ENCODE measurements at places on chromosomes 7 and 10. TPM values are rescaled to one million over a fixed set of nuclear protein-coding genes. Genes with fewer than 3 reads are reported as not detected.

DNA sequence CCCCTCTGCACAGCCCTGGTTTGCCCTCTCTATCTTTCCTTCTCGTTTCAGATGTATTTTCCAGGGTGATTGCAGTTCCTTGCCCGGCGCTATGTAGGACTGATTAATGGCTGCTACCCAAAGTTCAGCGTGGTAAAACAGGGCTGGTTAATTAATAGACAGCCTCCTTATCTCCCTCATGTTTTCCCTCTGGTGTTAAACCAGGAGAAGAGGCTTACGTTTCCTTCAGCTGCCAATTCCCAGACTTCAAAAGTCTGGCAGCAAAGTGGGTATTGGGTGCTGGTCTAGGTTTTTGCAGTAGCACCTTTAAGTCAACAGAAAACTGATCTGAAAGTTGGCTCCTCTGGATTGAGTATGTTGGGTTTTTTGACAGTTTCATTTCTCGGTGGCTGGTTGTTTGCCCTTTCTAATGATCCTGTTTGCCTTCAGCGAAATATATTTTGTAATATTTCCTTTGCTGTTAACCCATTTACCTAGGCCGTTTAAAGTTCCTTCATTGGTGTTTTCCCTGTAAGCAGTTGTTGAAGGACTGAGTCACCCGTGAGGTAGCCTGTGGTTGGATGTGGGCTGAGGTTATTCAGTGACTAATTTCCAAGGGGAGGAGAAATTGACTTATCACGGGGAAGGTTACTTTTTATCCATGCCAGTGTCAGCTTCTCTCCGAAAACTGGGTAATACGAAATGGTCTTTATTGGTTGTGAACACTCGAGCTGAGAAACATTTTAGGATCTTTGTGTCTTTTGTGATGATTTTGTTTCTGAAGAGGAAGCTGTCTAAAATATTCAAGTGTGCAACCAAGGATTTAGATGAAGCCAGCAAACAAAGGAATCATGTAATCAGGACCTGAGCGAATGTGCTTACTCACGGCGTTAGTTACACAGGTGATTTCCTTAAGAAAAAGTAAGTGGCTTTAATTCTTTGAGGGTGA lies 257.2 kb downstream of the KIAA1217 start:
- peak; percentile 79 for DNase-seq

GRCh38 chr10:101892782-101893391 lies 49.3 kb upstream of the KCNIP2 start:
- DNase-seq, result no peak

DNA sequence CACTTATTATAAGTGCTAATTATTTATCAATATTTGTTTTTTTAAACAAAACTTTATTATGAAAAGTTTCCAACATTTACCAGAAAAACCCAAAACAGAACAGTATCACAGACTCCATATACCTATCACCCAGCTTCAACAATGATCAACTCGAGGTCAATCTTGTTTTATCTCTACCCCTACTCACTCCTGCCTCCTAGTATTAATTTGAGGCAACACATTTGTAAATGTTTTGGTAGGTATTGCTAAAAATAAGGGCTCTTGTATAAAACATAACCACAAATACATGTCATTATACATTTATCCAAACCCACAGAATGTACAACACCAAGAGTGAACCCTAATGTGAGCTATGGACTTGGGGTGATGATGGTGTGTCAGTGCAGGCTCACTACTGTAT lies 15.9 kb upstream of the CDH23 start:
- DNase-seq, result no peak

DNA sequence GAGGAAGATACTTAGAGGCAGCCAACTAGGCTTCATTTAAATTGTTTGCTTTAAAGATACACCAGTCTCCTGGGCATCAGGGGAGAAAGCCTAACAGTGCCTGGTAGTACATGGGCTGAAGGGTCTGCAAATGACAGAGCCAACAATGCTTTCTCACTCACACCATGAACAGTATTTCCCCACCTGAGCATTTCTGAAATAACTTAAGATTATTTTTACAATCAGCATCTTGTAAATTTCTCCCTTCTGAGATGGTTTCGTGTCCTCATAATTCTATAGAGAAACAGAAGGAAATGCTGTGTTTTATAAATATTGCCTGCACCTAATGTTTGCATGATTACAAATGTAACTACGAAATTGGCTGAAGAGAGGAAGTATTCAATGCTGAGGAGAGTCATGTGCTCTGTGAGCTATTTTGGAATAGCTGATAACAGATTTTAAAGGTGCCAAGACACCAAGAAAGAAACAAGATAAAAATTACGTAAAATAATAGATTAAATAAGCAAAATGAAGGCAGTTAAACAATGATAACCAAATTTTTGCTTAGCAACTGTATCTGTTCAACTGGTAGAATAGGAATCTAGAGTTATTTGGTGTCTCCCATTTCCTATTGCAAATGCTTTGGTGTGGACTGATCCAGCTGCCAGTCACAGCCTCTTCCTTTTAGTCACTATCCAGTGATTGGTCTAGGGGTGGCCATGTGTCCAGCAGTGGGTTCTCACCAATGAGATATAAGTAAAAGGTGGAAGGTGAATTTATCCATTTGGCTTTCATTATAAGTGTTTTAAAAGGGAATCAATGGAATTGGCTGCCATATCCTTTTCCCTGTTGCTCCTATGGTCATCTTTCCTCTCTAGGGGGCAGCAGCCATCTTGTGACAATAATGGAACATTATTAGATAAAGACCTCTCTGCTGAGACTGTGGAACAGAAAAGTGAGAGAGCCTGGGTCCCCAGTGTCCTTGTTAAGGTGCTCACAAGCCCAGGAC lies 167.9 kb upstream of the SLC26A5 start:
- no peak for DNase-seq

DNA sequence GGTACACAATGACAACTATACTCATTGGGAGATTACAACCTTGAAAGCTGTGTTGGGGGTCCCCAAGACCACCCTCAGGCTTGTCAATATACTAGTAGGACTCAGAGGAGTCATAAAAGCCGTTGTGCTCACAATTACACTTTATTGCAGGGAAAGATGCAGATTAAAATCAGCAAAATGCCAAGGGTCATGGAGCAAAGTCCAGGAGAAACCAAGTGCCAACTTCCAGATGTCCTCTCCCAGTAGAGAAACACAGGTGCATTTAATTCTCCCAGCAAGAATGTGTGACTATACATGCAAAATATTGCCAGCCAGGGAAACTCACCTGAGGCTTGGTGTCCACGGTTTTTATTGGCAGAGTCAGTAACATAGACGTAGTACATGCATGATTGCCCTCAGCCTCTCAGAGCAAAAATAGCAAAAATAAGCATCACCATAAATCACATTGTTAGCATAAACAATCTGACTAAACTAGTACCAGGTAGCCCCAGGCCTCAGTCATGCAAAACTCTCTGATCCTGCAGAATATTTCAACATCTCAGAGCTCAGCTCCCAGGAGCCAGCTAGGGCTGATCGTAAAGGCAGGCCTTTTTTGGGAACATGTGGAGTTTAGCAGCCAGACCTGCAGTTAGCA lies 50.7 kb downstream of the VIM start:
- no peak for DNase-seq

The SLC26A5 gene
- not detected for polyA plus RNA-seq

The LRRD1 gene
- polyA plus RNA-seq, result not detected

- DNase-seq, result no peak
Measured at GRCh38 chr10:79025199-79025832, 43.5 kb upstream of the ZMIZ1 start.

GRCh38 chr10:124671486-124672075 lies 72.6 kb downstream of the FAM53B start:
- no peak for DNase-seq

The KIF11 gene
- polyA plus RNA-seq, result 5.2 TPM

DNA sequence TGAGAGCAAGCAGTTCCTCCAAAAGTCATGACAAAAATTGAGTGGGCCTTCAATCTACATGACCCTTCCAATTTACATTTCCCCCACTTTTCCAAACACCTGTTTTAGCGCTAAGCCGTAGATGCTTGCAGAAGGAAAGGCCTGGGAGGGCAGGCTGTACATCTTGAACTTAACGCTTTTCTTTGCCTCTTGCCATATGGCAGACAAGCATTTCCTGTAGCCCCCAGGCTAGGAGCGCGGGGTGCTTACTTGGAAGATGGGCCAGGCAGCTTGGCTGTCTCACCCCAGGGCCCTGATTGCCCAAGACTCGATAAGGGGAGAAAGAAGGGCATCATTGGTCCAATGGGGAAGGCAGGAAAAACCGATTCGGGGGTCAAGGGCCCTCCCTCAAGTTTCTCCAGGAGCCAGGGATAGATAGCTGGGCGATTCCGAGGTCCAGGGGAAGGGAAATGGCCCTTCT lies 1.8 kb downstream of the HOXA10 start:
- DNase-seq, result no peak

GRCh38 chr10:30111340-30112022 lies 52.1 kb upstream of the JCAD start:
- peak; percentile 58 for DNase-seq

The PCDH15 gene
- polyA plus RNA-seq, result not detected

DNA sequence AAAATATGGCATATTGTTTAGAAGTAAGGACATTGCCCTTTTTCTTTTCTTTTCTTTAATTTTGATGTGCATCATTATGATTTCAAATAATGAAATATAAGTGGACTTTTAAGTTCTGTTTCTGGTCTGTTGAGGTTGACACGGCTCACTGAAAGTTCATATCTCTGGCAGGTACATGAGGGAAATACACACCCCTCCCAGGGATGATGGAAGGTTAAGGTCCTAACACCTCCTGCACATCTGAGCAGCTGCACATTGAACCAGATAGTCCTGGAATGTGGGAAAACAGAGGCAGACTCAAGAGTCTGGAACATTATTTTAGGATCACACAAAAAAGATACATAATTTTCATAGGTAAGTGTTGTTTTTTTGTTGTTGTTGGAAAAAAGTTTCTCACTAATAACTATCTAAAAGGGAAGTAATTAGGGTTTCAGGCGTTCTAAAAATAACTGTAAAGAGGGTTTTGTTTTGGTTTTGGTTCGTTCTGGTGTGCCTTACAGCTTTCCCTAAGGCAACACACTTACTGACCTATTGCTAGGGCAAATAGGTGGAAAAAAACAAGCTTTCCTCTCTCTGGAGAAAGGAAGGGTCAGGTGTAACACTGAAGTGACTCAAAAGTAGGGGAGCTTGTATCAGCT lies 201.2 kb upstream of the PRKCQ start:
- DNase-seq, result no peak

The NXPH1 gene
- not detected for polyA plus RNA-seq

DNA sequence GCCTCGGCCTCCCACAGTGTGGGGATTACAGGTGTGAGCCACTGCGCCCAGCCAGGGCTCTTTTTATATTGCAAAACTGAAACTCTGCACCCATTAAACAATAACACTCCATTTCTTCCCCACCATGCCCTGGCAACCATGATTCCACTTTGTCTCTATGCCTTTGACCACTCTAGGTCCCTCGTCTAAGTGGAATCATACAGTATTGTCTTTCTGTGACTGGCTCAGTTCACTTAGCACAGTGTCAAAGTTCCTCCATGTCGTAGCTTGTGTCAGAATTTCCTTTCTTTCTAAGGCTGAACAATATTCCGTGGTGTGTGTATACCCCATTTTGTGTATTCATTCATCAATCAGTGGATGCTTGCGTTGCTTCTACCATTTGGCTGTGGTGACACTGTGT lies 46.2 kb downstream of the CUX1 start:
- no peak for DNase-seq

The FAM25G gene
- polyA plus RNA-seq, result not detected

DNA sequence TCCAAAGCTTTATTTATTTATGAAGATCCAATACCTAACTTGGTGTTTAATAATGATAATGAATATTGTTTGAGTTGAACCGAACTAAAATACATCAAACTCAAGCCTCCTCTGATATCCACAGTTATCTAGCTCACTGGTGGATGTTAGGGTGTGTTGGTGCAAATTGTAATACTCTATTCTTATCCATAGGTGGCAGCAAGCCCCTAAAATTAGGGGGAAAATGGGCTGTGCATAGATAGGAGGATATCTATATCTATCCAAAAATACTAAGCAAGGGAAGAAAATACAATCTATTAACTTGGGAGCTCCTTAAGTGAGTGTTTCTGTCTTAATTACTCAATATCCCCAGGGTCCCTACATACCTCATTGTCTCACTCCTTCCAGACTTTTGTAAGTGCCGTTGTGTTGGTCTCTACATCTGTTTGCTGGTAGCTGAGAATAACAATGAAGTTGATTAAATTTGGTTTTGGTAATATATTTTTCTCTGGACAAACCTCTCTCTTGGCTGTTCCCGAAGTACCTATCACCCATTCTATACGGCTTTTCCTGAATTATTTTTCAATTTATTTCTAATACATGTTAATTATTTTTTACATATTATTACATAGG lies 55.0 kb upstream of the VWDE start:
- no peak for DNase-seq

GRCh38 chr10:127888521-127889312 lies 4.0 kb downstream of the CLRN3 start:
- DNase-seq, result no peak

GRCh38 chr7:17638727-17639126 lies 301.6 kb downstream of the SNX13 start:
- no peak for DNase-seq

GRCh38 chr10:119796039-119796438 lies 70.2 kb downstream of the INPP5F start:
- DNase-seq, result no peak

DNA sequence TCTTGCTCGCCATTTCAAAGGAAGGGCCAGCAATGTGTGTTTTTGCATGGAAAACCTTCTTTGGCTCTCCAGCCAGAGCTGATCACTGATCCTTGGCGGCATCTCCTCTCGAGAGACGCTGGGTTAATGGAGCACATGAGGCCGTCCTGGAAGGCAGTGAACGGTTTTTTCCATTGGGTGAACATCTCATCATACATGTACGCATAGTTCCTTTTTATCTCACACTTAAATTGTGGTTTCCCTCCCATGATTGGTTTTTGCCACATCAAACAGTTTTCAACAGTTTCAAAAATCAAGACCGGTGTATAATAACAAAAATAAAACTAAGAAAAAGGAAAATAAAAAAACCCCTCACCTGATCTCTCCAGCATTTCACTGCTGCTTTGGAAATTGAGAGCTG lies 276.4 kb downstream of the TCF7L2 start:
- DNase-seq, result no peak

The COL28A1 gene
- 0.02 TPM for polyA plus RNA-seq

The CALHM3 gene
- not detected for polyA plus RNA-seq

The ITPRIP gene
- 22.9 TPM for polyA plus RNA-seq

The MPP7 gene
- polyA plus RNA-seq, result 0.61 TPM

- DNase-seq, result no peak
Measured at GRCh38 chr10:75234683-75235374, 928 bp downstream of the COMTD1 start.

- DNase-seq, result no peak
Measured at GRCh38 chr10:44259090-44259874, 125.6 kb downstream of the CXCL12 start.

- no peak for DNase-seq
Measured at GRCh38 chr7:22802426-22802825, 20.2 kb downstream of the TOMM7 start.

DNA sequence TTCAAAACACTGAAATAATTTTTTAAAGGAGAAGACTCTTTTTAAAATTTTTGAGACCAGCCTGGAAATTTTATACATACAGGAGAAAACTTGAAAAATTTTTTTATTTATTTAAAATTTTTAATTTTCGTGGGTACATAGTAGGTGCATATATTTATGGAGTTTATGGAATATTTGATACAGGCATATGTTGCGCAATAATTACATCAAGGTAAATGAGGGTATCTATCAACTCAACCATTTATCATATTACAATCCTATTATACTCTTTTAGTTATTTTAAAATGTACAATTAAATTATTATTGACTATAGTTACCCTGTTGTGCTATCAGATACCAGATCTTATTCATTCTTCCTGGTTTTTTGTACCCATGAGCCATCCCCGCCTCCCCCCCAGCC lies 75.1 kb downstream of the AHCYL2 start:
- no peak for DNase-seq

- no peak for DNase-seq
Measured at GRCh38 chr7:42456756-42457276, 219.8 kb upstream of the GLI3 start.
